ENCODE measurements at places on chromosomes 13 and 19.

- no peak for DNase-seq
Observed at GRCh38 chr13:69660155-69660554, 447.5 kb upstream of the ATXN8OS start.

DNA sequence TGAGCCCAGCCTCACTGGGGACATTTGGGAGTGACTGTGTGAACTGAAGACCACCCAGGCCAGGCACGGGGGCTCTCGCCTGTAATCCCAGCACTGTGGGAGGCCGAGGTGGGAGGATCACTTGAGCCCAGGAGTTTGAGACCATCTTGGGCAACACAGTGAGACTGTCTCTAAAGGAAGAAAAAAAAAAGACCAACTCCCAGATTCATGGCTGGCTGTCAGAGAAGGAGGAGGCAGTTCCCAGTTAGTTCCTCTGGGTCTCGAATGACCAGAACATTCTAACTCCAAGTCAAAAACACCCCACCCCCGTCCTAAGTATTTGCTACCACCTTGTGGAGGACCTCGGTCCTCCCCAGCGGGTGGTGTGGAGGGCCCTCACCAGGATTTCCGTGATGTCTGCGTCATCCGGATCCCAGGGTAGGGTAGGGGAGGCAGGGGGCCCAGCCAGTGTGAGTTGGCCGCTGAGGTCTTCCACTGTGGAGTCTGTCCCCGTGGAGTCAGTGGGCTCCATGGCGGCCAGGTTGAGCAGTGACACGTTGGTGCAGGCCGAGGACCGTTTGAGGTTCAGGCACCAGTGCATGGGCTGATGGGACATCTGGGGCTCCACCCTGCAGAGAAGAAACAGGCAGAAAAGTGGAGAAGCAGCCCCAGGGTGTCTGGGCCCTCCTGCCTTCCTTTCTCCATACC is 1.3 kb downstream of the TSKS start:
- peak; percentile 29 for DNase-seq

DNA sequence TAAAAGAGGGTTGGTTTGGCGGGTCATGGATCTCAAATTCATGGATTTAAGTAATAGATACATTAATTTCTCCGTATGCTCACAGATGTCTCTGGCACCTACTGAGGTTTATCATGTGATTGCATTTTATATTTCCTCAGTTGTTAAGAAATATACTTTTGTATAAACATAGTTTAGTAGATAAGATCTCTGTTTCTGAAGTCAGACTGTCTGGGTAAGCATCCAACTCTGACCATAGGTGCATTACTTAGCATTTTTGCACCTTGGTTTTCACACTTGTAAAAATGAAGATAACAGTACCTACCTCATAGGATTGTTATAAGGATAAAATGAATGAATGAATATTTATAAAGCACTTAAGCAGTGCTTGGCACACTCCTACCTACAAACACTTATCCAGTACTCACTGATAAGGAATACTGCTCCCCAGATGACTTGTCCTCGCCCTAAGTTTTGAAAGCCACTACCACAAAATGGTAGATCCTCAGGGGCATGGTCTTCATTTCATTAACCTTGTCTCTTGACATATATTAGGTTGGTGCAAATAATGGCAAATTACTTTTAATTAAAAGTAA is 26.5 kb downstream of the COMMD6 start:
- no peak for DNase-seq

GRCh38 chr19:21856773-21857514 is 21.0 kb upstream of the ZNF43 start:
- no peak for DNase-seq
